ENCODE measurements at places on chromosomes 13 and 19.

DNA sequence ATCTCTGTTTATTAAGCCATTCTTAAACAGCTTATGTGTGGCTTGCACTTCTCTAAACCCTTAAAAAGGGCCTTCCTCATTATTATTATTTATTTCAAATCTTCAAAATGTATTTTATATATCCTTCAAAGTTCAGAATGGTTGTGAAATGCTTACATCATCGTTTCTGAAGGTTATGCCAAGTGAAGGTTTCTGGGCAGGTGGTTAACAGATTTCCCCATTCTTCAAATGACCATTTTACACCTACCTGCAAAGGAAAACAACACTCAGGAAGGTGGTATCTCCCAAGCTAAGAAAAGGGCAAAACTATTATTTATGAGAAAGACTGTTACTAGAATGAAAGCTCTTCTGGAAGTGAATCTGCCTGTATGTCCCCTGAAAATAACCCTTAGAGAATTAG lies 191.6 kb downstream of the SHISA2 start:
- no peak for DNase-seq

GRCh38 chr13:34655554-34655953 lies 286.5 kb upstream of the NBEA start:
- no peak for DNase-seq

- DNase-seq, result no peak
Measured at GRCh38 chr13:55013051-55013450, 1984.4 kb downstream of the OLFM4 start.

DNA sequence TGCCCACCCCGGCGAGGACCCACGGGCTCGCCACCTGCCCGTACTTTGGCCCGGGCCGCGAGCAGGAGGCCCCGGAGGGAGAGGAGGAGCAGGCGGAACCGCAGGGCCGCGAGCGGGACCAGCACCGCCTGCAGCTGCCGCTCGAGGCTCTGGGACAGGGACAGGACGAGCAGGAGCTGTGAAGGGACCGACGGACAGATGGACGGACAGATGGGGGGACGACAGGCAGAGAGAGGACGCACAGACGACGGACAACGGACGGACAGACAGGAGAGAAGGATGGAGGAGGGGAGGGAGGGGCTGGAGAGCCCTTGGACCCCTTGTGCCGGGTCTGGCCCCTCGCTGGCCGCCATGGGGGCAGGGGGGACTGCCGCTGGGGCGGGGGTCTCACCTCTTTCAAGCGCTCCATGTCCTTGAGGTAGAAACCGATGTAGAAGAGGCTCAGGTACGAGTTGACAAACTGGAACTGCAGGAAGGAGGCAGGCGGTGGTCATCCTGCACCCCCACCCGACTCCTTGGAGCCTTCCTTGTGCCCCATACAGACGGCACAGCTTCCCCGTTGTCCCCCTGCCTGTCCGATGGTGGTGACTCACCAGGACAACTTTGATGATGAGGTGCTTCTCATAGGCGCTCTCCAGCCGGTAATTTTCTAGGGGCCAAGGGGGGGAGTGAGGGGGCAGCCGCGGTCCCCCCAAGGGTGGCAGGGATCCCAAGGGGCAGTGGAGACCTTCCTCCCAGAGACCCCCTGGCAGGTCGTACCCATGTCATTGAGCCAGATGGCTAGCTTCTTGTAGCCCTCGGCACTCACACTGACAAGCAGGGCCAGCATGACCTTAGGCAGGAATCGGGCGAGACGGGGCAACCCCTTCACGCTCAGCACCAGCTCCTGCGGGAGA lies 5.0 kb downstream of the ANO8 start:
- DNase-seq, result no peak

- no peak for DNase-seq
Measured at GRCh38 chr13:94259984-94260383, 219.5 kb downstream of the DCT start.

GRCh38 chr13:43014162-43014561 lies 9.2 kb upstream of the DNAJC15 start:
- DNase-seq, result no peak

GRCh38 chr19:41845051-41845590 lies 279 bp downstream of the DMRTC2 start:
- DNase-seq, result no peak

DNA sequence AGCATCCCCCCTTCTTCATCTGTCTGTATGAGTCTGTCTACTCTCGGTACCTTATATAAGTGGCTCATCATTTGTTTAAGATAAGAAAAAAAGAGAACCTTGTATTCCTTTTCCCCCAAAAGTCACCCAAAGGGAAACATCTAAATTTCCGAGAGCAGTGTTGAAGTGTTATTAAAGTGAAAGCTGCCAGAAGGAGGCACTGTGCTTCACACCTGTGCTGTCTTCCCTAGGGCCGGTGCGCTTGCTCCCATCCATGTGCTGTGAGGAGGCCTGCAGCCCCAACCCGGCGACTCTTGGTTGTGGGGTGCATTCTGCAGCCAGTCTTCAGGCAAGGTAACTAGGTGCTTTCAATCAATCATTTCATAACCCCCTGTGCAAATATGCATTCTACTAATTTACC lies 97.5 kb downstream of the TNFRSF19 start:
- DNase-seq, result no peak

DNA sequence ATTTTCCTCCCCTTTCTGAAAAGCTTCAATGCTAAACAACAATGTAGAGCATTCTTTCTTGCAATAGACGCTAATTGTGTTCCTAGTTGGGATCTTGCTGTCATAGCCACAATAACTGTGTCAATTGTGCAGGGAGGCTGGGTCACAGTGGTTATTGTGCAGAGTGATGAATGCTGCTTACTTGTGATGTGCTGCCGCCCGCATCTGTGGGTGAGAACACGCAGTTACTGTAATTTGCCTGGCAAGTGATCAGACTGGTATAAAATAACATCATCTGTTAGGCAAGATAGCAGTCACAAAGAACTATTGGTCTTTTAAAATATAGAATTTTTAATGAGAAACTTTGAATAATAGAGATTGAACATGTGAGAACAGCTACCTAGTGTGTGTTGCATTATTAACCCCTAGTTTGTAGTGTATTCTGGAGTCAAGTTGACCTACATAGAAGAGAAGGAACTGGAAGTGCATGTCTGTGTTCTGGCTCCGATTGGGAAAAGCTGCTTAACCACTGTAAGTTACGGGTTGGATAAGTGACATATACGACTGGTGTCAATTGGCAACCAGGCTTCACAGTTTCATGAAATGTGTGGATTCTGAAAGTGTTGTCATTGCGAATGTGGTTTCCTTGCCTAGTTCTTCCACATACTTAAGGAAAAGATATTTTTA lies 43.6 kb downstream of the SLAIN1 start:
- no peak for DNase-seq

GRCh38 chr13:21481359-21481758 lies 22.3 kb upstream of the ZDHHC20 start:
- no peak for DNase-seq

- DNase-seq, result peak; percentile 95
Measured at GRCh38 chr13:48783181-48783630, 129.5 kb downstream of the CYSLTR2 start.

Data from ELR (cell line).